CD4-positive, alpha-beta T cell treated with Interleukin-6 at 100 ng/mL for 8 hours (primary cell): ENCODE measurements at places on chromosomes 7 and 10.

- DNase-seq, result no peak
These were observed 181.8 kb upstream of the PFKP start for GRCh38 chr10:2885288-2886278.

DNA sequence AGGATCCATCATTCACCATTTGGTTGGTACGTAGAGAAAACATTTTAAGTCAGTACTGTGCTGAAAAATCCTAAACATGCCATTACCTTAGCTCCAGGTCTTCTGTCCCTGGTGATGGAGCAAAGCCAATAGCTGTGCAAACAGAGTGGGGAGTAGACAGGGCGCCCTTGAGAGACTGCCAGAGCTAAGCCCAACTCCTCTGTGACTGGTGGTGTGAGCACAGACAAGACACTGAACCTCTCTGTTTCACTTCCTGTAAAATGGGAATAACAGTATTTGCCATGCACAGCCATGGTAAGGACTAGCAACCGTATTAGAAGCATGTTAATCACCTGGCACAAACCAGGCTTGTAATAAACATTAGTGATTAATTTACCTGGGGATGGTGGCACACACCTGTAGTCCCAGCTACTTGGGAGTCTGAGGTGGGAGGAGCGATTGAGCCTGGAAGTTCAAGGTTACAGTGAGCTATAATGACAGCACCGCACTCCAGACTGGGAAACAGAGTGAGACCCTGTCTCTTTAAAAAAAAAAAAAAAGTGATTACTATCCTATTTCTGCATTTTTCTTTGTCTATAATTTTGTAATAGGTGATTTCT lies 28.7 kb downstream of the LYZL1 start:
- DNase-seq, result no peak

DNA sequence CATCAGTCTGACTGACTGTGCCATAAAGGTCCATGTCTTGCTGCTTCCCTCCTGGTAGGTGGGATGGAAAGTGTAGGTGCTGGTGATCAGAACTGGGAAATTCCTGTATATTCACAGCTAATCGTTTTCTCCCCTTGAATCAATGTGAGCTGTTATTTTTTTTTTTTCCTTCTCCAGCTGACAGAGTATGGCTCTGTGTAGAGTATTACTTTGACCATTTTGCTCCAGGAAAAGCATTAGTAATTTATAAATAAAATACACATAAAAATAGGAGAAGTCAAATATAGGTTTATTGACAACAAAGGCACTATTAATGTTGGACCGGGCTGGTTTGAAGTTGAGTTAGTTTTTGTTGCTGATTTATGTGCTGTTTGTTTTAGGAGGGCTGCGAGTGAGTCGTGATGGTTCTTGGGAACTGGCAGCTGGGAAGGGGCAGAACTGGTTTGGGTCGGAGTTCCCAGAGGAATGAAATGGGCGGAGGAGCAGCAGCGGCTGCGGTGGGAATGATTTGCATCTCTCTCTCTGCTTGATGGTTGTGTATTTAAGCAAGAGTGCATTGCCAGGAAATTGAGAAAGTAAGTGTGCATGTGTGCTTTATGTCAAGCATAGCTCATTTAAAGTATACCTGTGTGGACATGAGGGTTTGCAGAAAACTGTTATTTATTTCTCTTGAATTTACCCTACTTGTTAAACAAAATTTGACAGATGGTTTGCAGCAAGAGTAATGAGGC lies 80.9 kb downstream of the LRMDA start:
- DNase-seq, result no peak

- peak; percentile 29 for DNase-seq
These were observed 102.3 kb upstream of the ARHGAP21 start for GRCh38 chr10:24826009-24826408.

DNA sequence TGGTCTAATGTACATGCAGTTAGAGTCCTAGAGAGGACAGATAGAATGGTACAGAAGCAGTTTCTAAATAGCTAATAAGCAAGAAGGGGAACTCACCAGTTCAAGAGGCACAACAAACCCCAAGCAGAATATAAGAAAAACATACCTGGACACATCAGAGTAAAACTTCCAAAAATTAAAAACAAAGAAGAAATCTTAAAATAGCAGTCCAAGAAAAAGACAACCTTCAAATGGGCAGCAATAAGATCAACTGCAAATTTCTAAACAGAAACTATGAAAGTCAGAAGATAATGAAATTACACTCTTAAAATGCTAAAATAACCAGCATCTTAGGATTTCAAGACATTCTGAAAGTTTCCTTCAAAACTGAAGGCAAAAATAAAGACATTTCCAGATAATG lies 55.9 kb downstream of the USP6NL start:
- DNase-seq, result no peak

- DNase-seq, result no peak
These were observed 143.1 kb upstream of the KLF6 start for GRCh38 chr10:3928078-3928477.

GRCh38 chr10:125344573-125345171 lies 184.3 kb upstream of the CTBP2 start:
- DNase-seq, result no peak

GRCh38 chr7:29808075-29808801 lies 1.9 kb downstream of the WIPF3 start:
- DNase-seq, result no peak
